ENCODE measurements at places on chromosomes 12 and 14. TPM values are rescaled to one million over a fixed set of nuclear protein-coding genes. Genes with fewer than 3 reads are reported as not detected.

DNA sequence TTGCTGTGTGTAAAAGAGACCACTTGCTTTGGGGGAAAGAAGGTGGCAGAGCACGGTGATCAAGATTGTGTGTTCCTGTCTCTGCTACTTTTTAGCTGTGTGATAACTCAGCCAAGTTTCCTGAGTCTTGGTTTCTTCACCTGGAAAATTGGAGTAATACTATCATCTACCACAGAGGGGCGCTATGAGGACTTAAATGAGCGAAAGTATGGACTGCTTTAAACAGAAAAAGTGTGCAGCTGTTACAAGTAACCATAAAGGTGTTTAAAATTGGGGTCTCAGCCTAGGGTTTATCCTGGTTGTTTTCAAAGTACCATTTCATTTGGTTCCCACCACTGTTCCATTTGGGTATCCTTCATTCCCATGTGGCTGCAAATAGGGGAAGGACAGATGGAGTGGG is 65.9 kb upstream of the WSCD2 start:
- DNase-seq: no peak

GRCh38 chr12:27383429-27384260 is 51.0 kb downstream of the BMAL2 start:
- peak; percentile 83 for DNase-seq

DNA sequence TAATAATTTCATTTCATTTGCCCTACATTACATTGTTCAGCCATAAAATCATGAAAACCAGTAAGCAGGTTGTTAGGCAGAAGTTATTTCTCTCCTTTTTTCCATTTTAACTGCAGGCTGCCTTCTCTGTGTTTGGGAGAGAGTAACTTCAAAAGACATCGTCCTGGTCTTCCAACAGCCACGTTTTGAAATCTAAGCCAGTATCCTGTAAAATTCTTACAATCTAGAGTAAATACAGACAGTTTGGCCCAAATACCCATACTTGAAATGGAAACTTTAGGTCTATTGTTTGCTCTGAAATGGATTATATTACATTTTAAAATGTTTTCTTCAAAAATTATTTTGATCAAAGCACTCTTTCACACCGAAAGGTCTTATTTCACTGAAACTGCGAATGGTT is 66.1 kb upstream of the SLCO1C1 start:
- no peak for DNase-seq

- DNase-seq: peak; percentile 30
These were observed 6.0 kb upstream of the UBE2N start for GRCh38 chr12:93447555-93448290.

The KRT8 gene
- 0.29 TPM for total RNA-seq

The TMEM253 gene
- total RNA-seq: not detected

- no peak for DNase-seq
These were observed 127.4 kb upstream of the EGLN3 start for GRCh38 chr14:34078117-34078743.

The CCDC197 gene
- total RNA-seq: not detected

The NYNRIN gene
- total RNA-seq: 0.27 TPM

The B4GALNT1 gene
- total RNA-seq: 0.61 TPM

GRCh38 chr14:68372368-68372767 is 420.5 kb downstream of the ZFP36L1 start:
- DNase-seq: no peak

GRCh38 chr14:102517392-102518062 is 8.0 kb upstream of the ANKRD9 start:
- no peak for DNase-seq

DNA sequence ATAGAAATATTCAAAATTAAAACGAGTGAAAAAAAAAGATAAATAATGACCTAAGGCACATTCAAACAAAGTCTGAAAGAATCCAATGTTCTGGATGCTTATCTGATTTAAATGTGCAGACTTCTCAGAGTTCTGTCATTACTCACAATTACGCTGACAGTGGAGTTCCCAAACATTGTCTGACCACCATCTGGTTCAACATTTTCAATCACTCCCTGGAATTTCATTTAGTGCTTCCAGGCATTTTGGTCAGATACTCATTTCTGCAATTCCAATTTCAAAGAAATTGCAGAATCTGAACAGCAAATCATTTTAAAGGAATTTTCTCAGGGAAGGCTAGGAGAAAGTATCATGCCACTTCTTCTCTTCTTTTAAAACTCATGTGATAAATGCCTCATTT is 398.2 kb upstream of the PDE3A start:
- DNase-seq: no peak

DNA sequence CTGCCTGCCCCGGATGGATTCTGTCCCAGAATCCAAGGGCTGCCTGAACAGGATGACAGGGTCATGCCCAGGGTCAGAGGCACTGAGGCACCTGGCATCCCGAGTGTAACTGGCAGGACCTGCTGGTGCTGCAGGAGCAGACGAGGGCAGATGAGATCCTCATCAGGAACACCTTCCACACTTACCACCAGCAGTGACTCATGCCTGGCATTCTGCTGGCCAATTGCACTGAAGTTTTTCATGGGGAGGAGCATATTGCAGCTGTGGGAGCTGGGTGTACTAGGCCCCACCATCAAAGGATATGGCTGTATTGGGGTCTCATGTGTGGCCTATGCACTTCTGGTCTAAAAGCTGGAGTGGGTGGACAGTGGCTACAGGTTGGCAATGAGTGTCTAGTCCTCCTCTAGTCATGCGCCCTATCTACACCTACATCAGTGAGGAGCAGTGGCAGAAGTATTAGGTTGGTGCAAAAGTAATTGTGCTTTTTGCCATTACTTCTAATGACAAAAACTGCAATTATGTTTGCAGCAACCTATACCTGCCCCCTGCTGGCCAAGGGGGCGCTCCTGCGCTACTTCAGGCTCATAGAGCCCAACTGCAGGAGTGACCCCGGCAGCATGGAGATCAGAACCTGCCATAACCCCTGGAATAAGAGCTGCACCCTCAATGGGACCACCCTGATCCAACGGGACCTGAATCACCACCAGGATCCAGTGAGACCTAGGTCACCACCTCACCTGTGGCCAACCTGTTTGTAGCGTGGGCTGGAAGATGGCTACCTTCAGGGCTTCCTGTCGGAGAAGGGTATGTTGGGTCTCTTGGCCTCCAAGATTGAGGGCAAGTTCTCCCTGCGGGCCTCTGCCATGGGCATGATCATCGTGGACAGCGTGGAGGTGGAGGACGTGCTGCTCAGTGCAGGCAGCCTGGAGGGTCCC is 8.0 kb upstream of the C12orf42 start:
- DNase-seq: peak; percentile 70

The TEAD4 gene
- total RNA-seq: 4.5 TPM

- DNase-seq: peak; percentile 79
These were observed 60.0 kb downstream of the PPP2R5C start for GRCh38 chr14:101821528-101821927.

DNA sequence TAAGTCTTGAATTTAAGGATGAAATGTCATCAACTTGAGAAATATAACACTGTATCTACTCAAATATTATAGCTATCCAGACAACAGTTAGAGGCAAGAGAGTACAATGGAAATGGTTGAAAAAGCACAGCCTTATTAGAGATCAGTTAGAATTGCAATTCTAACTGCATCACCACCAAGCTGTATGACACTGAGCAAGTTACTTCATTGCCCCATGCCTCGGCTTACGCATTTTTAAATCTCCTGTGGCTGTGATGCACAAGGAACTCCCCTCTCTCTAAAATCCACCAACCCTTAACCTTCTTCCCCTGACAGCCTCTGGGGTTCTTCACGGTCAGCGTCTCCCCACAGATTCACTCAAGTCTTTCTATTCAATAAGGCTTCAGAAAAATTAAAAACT is 75.1 kb downstream of the MED13L start:
- DNase-seq: no peak

The PIWIL1 gene
- total RNA-seq: not detected

GRCh38 chr14:73342670-73343069 is 105.4 kb downstream of the PAPLN start:
- no peak for DNase-seq

- DNase-seq: no peak
These were observed 425.2 kb downstream of the EGLN3 start for GRCh38 chr14:33525626-33526025.

GRCh38 chr12:117884161-117884560 is 84.6 kb downstream of the KSR2 start:
- no peak for DNase-seq

- no peak for DNase-seq
These were observed 80.1 kb upstream of the PDZRN4 start for GRCh38 chr12:41108032-41108431.

The BMP4 gene
- not detected for total RNA-seq

GRCh38 chr12:106767954-106768822 is 6.3 kb upstream of the RIC8B start:
- DNase-seq: no peak

The CPM gene
- 5.8 TPM for total RNA-seq

GRCh38 chr12:124368421-124369032 is 73.6 kb downstream of the RFLNA start:
- no peak for DNase-seq

DNA sequence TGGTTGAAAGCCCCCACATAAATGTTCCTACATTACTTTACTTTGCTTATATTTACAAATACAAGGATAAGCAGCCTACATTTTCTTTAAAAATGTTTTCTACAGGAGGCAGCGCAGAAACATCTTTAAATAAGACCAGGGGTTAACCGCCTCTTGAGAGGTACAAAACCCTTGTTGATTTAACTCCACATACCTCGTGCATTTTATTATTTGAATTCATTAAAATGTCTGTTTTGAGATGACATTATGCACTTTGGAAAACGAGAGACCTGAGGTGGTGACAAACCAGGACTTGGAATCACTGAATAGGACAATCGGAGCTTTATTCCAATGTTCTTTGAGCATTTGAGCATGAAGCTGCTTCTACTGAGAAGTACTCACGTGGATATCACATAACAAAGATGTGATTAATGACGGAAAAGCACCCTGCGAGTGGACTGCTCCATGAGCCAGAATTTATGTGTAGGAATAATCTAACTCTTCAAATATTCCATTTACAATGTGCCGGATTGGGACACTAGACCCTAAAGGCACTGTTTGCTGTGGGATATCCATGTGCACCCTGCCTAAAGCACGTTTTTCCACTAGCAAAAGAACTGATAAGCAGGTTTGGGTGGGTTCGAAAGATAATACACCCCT is 746 bp upstream of the DUSP16 start:
- no peak for DNase-seq

GRCh38 chr12:107200394-107200793 is 107.0 kb upstream of the CRY1 start:
- peak; percentile 28 for DNase-seq

DNA sequence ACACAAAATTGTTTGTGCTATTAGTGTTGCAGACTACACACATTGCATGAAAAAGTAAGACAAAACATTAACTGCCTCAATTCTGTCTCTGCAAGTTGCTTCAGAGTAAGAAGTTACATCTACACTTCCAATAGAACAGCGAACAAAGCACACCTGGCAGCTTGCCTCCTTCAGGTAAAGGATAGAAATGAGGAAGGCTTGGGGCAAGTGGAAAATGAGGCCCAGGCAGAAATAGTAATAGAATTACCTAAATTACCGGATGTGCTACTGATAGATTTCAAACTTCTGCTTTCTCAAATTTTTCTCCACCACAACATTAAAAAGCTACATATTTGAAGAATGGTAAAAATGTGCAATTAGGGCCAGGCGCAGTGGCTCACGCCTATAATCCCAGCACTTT is 37.7 kb downstream of the CCDC175 start:
- DNase-seq: no peak

GRCh38 chr12:21666722-21667121 is 9.1 kb upstream of the LDHB start:
- DNase-seq: no peak

The LHX5 gene
- total RNA-seq: not detected
